K562 (cell line): ENCODE measurements at places on chromosomes 5 and 9. TPM values are rescaled to one million over a fixed set of nuclear protein-coding genes. Genes with fewer than 3 reads are reported as not detected.

GRCh38 chr5:1536322-1536845 lies 12.6 kb upstream of the LPCAT1 start:
- no peak for DNase-seq

DNA sequence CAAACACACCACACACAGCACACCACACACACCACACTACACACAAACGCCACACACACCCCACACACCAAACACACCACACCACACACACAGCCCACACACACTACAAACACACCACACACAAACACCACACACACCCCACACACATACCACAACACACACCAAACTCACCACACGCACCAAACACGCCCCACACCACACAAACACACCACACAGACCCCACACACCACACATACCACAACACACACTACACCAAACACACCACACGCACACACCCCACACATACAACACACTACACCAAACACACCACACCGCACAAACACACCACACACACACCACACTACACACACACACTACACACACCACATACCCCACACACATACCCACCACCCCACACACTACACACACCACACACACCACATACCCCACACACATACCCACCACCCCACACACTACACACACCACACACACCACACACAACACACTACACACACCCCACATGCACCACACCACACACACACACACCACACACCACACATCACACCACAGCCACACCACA lies 151.2 kb downstream of the ERCC6L2 start:
- no peak for DNase-seq

DNA sequence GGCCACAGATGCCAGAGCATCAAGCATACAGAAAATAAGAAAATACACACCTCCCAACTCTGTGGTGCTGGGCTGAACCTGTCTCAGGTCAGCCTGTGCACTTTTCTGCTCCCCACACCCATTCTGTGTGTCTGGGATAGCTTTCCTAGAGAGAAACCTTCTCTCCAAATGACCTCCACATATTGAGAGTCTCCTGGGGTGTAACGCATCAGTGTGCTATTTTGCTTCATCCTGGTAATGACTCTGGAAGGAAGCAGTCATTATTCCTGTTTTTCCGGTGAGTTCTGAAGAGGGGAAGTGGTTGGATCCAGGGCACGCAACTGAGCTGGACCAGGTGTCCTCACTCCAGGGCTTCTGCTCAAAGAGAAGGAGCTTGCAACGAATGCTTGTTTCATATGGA lies 73.2 kb upstream of the SH3PXD2B start:
- DNase-seq, result no peak

DNA sequence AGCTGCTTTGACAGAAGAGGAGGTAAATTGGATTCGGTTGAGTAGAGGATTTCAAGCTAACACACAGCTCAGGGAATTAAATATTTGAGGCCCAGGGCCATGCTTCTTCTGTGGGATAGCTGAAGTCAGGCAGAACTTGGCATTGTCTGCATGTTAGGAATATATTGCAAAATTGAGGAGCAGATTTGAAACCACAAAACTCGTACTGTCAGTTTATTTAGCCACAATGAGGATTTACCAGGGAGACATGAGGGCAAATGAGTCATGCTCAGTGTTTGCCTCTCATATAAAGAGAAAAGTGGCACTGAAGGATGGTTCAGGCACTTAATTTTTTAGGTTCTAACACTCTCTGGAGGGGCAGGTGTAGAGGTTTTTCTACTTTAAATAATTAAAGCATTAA lies 83.0 kb upstream of the PRLR start:
- no peak for DNase-seq

DNA sequence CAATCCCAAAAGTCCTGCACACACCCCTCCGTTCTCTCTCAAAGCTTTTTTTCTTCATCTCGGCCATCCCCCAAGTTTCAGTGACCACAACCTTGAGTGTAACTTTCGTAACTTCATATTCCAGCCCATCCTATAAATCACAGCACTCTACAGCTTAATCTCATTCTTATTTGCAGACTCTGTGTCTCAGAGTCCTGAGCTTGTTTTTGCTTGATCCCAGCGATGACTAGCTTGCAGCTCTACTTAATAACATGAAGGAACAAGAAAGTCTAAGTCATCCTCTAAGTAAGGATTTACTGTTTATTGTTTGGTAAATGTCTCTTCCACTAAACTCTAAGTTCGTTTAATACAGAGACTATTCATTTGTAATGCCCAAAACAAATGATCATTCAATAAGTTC lies 2.6 kb upstream of the SPDL1 start:
- no peak for DNase-seq

GRCh38 chr5:142520885-142521284 lies 165.0 kb downstream of the FGF1 start:
- DNase-seq, result no peak

- DNase-seq, result no peak
These were observed 3.2 kb downstream of the MAP3K1 start for GRCh38 chr5:56818450-56819037.

- DNase-seq, result no peak
These were observed 140.6 kb upstream of the PUM3 start for GRCh38 chr9:2984491-2984890.

- DNase-seq, result no peak
These were observed 662.2 kb upstream of the CTNND2 start for GRCh38 chr5:12566441-12566840.

- DNase-seq, result no peak
These were observed 290.6 kb upstream of the IRX4 start for GRCh38 chr5:2173151-2173834.

- no peak for DNase-seq
These were observed 75.0 kb downstream of the STK10 start for GRCh38 chr5:172113036-172113435.

GRCh38 chr5:113749334-113749733 lies 235.8 kb downstream of the YTHDC2 start:
- DNase-seq, result no peak

GRCh38 chr5:175385691-175386362 lies 58.2 kb downstream of the DRD1 start:
- DNase-seq, result no peak

Gene PALM2AKAP2
- polyA plus RNA-seq, result not detected in 2 replicates

Gene COL5A1
- 0.04 TPM in 1 of 2 replicates, not detected in the other for polyA plus RNA-seq

Gene CD14
- 0.32 and 1.0 TPM in 2 replicates for polyA plus RNA-seq

Gene UBE2QL1
- polyA plus RNA-seq, result not detected in 2 replicates
